GM18507 (cell line): ENCODE measurements at places on chromosomes 3 and 15.

DNA sequence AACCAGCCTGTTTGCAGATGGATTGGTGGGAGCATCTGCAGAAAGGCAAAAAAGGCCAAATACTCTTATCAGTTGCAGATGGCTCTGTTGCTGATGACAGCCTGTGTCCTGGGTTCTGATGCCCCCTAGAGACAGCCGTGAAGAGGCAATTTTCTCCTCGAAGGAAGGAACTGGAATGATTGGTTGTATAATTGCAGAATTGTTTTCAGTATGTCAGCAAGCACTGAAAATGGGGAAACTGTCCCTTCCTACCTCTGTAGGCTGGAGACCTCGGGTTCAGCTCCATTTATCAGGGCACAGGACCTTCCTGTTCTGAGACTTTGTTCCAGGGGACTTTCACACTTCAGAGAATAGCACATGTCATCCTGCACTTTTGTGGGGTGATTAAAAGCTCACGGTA lies 103.0 kb downstream of the PGPEP1L start:
- no peak for DNase-seq

- no peak for DNase-seq
Measured at GRCh38 chr15:22855791-22856190, 17.3 kb downstream of the NIPA2 start.

DNA sequence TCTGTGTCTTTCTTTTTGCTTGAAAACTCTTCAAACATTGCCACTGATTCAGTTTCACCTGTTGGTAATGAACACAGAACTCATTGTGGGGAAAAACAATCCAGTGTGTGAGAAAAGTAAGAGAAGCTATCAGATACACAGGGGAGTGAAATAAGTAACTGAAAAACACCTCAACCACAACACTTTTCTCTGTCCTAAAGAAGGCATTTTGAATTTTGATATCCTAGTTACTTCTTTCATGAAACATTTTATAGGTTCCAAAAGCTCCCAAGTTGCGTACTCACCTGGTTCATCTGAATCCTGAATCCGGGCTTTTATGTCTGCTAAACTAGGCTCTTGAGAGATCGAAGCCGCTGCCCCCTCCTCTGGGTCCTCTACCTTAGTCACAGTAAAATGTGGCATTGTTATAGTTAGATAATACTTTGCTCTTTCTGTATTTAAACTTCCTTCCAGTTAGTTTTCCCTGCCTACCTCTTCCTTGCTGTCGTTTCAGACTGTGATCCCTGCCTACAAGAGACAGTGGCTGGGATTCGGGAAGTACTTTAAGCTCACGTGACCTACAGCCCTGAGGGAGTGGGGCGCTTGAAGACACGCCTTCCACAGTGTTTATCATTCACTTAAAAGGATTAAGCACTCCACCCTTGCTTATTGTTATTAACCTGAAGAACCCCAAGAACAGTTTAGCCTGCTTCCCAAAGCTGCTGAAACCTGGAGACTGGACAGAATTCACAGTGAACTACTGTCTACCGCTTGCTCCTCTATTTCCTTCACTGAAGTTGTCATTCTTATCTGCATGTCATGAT lies 19.1 kb downstream of the SLC12A6 start:
- no peak for DNase-seq

- no peak for DNase-seq
Measured at GRCh38 chr15:32053719-32054118, 23.4 kb downstream of the CHRNA7 start.

- no peak for DNase-seq
Measured at GRCh38 chr3:189862385-189862998, 231.3 kb downstream of the TP63 start.

DNA sequence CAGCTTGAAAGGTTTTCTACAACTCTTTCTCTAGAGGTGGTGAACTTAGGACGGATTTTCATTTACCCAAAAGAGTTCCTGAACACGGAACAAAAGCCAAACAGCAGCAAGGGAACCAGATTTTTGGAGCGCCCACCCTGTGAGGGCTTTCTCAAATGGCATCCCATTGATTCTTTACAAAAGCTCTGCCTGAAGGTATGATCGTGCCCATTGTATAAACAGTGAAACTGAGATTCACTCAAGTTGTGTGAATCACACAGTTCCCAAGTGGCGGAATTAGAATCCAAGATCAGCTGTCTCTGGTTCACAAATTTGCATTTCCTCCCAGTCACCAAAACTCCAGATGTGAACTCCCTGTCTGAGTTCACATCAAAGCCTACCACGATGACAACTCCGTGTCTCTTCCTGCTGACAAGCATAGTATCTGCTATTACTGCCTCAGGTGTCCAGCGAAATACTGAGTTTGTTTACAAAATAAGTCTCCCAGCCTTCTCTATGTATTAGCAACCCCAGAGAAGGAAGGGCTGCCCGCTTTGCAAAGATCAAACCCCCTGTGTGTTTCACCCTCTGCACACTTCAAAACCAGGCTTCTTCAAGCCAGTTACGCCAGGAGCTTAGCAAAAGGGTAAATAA lies 235.9 kb upstream of the ST8SIA2 start:
- DNase-seq, result no peak

DNA sequence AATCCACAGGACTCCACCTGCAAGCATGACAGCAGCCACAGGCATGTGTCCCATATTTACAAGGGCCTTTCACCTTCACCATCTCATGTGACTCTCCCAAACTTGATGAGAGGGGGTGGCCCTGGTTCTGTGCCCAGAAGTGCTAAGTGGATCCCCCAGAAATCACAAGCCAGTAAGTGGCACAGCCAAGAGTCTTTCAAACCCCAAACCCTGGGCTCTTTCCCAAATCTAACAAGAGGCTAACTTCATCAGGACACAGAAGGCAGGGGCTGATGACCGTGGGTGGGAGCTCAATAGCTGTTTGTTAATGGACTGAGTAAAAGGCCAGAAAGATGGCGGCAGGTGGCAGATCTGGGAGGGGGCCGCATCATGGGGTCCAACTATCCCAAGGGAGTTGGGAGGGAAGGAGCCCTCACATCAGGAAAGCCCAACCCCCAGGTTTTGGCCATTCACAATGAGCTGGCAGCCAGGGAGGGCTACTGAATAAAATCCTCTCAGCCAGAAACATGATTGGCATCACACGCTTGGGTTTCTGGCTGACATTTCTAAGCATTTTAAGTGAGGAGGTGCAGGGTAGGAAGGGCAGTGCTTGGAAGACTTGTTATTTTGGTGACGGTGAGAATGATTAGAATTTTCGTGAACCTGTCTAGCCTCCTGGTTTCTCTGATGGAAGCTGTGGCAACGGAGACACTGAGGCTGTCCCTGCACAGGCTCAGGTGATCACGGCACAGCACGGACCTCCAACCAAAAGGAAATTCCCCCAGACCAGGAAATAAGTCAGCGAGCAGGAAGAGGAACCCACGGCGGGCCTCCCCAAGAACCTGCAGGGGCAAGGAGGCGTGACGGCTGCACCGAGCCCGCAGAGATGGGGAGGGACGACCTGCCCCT lies 109.3 kb downstream of the OXNAD1 start:
- DNase-seq, result no peak

DNA sequence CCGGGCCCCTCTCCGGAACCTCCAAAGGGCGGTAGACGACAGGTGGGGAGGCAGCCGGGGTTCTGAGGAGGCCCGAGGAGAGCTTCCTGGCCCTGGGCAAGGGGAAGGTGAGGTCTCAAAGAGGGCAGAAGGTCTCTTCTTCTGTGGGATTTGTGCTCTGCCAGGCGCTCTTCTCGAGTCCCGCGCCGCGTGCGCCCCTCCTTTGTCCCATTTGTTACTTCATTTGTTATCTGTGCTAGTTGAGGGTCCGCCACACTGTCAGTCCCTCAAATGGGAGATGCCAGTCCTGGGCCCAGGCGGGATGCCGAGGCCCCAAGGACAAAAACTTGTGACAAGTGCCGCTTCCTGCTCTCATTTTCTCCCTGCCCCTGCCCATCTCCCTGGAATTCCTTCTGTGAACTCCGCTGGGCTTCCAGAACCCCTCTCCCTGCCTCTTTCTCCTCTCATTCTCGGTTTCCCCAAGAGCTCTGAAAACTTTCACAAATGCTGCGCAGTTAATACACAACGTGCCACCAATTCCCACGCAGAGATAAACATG lies 1.5 kb downstream of the ST8SIA2 start:
- no peak for DNase-seq

DNA sequence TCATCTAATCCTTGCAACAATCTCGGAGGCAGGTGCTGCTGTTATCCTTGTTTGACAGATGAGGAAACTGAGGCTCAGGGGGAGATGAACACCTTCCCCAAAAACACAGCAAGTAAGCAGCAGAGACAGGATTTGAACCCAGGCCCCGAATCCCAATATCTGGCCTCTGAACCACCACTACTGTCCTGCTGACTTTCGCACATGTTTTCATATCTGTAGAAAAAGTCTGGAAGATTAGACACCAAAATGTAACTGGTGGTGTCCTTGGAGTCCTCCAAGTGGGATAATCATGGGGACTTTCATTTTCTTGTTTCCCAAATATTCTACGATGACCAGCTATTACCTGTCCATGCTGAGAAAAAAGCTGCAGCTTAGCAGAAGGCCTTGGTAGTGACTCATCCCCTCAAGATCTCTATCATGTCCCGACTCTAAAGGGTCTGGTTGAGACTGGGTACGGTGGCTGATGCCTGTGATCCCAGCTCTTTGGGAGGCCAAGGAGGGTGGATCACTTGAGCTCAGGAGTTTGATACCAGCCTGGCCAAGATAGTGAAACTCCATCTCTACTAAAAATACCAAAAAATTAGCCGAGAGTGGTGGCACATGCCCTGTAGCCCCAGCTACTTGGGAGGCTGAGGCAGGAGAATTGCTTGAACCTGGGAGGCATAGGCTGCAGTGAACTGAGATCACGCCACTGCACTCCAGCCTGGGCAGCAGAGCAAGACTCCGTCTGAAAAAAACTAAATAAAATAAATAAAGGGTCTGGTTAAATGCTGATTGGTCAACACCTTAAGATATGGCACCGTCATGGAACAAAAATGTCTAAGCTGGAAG lies 8.6 kb downstream of the IRAK2 start:
- no peak for DNase-seq

GRCh38 chr15:74631935-74632560 lies 16.4 kb downstream of the CLK3 start:
- peak; percentile 64 for DNase-seq

GRCh38 chr15:48177766-48178647 lies at the start of gene MYEF2:
Gene MYEF2, minus strand, starts transcription at chr15:48178295. Its CDS starts 58 bp downstream, at chr15:48178237.
- peak; percentile 62 for DNase-seq

DNA sequence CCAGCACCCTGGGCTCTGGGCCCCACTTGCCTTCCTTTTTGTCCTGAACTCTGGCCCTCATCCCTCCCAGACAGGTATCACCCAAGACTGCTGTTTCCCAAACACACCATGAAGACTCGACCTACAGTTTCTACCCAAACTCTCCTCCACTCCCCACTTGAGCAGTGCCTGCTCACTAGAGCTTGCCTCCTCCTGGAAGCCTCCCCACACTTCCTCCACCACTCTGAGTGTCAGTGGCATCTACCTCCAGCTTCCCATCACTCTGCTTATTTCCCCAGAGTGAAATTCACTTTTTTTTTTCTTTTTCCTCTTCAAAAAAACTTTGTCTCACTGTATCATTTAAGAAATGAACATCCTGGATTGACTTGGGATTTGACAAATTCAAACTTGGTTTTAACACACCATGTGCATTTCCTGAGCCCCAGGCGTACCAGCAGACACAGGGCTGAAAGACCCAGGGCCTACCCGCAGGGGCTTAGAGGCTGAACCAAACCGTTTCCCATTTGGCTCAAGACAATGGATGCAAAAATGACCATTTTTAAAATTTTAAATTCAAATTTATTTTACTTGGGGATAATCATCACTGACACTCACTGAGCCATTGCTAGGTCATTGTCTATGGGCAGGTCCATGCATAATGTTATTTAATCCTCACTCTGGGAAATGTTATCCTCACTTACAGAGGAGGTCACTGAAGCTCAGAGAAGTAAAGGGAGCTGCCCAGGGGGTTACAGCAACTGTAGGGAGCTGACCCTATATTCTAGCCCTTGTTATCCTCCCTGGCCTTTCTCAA lies 62.3 kb downstream of the IQSEC1 start:
- DNase-seq, result no peak

GRCh38 chr3:75136100-75136897 lies 521.8 kb upstream of the CNTN3 start:
- DNase-seq, result no peak

DNA sequence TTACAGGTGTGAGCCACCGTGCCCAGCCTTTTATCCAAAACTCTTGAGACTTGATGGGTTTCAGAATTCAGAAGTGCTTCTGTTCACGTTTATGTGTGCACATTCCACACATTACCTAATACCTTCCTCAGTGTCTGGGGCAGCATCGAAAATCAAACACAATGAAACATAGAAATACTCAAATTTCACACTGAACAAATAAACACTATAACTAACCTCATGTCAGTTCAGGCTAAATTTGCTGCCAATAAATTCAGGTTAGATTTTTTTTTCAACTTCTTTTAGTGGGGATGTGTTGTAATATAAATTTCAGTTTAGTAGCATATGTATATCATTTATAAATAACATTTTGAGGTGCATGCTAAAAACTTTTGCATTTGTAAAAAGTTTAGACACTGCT lies 2.8 kb downstream of the EIF2AK4 start:
- DNase-seq, result no peak

- DNase-seq, result no peak
Measured at GRCh38 chr3:173659972-173660371, 262.4 kb downstream of the NLGN1 start.

- no peak for DNase-seq
Measured at GRCh38 chr3:171126478-171127209, 100.1 kb upstream of the SLC2A2 start.

DNA sequence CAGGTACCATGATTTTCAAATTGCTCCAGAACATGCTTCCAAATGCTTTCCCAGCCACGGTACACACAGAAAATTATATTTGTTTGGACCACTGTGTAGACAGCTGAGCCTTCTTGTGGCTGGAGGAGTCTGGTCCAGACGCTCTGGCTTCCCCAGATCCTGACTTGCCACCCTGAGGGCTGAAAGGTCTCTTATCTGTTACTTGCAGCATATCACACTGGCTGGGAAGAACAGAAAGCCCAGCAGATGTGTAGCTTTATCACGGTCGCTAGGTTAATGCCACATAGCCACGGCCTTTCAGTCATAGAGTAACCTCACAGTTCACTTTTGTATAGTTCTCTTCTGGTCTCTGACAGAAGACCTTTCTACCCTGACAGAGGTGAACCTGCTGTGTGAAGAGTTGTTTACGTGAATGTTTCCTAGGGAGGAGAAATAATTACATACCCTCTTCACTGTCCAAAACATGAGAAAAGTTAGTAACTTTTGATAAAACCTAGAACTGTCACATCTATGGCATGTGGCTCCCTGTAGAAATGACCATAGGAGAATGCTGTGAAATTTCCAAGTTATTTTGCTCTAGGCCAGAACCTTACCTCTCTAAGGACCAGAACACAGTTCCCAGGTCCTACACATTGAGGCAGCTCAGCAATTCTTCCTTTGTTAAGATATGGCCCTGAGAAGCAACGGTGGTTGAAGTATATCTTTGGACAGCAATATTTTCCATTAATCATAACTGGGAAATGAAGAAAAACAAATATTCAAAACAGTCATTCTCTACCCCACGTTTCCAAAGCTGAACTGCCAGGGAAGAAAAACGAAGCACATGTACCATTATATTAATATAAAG lies 15.8 kb upstream of the STIMATE start:
- DNase-seq, result no peak

- DNase-seq, result no peak
Measured at GRCh38 chr3:16520970-16521881, 7.7 kb upstream of the RFTN1 start.
